ENCODE measurements at places on chromosomes 13 and 19.
A peak's percentile ranks its signal among the peaks of the same experiment; 100 is the strongest.

DNA sequence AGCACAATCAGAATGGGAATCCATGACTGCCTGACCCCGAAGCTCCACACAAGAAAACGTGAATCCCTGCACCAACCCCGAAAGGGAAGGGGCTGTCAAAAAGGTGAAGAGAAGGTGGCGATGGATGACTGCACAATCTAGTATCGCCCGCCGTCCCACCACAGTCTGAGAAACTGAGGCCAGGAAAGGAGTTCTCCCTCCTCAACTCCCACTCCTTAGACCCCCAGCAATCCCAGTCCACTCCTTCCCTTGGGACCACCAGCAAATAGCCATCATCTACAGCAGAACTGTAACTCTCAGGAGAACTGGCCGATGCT lies 451 bp downstream of the NOSIP start:
- DNase-seq: no peak

- DNase-seq: no peak
These were observed 15.3 kb downstream of the ZNF536 start for GRCh38 chr19:30387311-30388115.

GRCh38 chr19:58560007-58560887 lies 1.8 kb upstream of the UBE2M start:
- no peak for DNase-seq

- peak; percentile 84 for DNase-seq
These were observed 79.3 kb downstream of the KDM4B start for GRCh38 chr19:5048091-5048726.

DNA sequence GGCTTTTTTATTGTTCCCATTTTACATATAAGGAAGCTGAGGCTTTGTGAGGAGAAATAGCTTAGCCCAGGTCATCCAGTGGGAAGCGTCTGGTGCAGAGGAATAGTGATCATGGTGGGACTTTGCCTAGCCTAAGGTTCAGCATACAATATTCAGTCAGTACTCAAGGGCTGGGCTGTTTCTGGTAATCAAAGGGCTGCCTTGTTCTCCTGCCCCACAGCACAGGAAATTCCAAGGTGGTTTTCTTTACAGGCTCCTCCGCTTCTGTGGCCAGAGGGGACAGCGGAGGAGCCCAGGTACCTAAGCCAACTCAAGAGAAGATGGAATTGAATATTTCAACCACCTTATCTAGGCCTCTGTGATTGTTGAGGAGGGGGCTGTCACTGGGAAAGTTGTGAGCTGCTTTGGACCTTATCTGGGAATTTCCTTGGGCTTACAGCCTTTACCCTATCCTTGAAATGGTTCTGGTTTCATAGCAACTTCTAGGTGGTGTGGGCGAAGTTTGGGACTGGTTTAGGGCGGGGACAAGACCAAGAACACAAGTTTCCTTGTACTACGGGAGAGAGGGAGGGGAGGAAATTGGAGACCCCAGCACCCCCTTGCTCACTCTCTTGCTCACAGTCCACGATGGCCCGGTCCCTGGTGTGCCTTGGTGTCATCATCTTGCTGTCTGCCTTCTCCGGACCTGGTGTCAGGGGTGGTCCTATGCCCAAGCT lies at the start of gene MIA:
Gene MIA, plus strand, starts transcription at position 606 of the 716 bp plus-strand sequence. Its CDS starts 22 bp downstream, at position 628.
- no peak for DNase-seq

DNA sequence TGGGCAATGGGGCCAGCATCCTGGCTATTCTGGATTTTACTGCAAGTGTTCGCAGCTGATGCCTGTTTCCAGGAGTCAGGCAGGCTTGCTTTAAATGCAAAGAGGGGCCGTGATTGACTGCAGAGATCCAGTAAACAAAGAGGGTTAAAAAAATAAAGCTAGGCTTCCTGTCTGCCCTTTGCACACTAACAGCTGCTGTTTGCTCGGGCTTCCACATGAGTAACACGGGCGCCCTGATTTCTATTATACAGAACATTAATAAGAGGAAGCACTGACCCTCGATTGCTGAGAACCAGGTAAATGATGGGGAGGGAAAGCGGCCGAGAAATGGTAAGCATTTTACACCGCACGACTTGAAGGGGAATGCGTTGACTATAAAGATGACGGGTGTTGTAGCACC lies 254.2 kb upstream of the ZNF507 start:
- no peak for DNase-seq

DNA sequence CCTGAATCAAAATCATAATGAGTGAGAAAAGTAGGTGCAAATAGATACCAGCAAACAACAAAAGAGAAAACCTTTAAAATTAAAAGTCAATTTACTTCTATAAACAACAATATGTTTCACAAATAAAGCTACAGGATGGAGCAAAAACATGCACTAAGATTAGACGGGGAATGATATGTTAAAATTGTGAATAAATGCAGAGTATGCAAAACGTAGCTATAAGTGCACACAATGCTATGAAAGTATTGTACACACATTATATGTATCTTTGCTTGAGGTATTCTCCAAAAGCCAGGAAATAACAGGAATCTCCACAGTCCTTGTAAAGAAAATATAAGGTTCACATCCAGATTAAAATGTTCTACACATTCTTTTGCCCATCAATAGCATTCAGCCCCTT lies 523.9 kb downstream of the EFNB2 start:
- DNase-seq: no peak

- DNase-seq: no peak
These were observed 2411.1 kb downstream of the PCDH9 start for GRCh38 chr13:64819081-64819480.

DNA sequence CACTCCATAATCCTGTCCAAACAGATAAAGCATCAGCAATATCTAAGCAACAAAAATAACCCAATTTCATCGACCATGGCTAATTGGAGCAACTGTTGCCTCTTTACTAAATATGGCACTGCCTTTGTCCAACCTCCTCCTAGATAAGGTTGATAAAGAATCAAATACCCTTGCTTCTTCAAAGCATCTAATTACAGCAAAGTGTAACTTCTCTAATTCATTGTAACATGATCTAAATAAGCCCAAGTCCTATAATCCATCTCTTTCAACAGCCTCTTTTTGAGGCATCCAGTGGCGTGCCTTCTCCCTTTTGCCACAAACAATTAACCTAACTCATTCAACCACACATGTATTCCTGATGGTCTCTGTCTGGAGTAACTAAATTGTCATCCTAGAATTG lies 81.7 kb upstream of the KLHL1 start:
- DNase-seq: no peak

DNA sequence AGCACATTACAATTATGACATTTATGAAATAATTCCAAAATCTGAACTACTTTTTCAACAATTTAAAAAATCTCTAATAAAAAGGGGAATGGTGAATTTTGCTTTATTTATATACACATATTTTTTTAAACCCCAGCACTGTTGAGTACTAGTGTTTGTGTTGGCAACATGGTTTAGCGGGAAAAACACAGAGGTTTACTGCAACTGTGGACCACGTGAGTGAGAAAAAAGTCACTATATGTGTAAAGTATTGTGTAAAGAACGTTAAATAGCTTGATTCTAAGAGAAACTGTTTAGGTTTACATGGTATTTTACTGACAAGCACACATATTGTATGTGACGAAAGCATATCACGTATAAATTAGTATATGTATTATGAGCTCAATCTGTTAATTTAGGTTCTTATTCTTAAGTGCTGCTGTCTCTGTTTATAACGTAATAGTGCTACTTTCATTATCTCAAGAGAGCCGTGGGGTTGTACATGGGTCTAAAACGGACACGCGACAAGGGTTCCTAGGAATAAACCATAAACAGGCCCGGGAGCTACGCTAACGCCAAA lies 617 bp downstream of the SKA3 start:
- no peak for DNase-seq

DNA sequence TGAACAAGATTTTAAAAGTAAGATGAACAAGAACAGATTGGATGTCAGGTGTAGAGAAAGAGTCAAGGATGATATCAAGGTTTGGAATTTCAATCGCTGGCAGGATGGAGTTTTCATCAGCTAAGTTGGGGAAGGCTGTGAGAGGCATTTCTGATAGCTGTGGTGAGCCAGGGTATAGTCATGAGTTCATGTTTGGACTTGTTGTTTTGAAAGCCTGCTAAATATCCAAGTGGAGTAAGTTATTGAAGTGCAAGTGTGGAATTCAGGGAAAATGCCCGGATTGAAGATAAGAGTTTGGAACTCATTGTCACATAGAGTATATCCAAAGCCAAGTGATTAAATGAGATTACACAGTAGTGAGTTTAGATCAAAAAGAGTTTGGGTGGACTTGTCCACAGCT lies 11.0 kb upstream of the EPSTI1 start:
- DNase-seq: no peak

DNA sequence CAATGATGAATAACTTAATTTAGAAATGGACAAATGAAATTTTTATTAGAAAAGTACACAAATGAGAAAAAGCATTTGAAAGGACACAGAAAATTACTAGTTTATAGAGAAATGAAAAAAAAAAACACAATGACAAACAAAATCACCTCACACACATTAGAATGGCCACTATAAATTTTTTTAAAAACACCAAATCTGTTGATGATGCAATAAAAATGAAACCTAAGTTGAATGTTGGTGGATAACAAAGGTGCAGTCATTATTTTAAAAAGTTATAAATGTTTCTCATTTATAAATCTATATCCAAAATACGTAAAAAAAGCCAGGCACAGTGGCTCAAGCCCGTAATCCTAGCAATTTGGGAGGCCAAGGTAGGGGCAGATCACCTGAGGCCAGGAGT lies 20.8 kb downstream of the ZNF626 start:
- DNase-seq: no peak

DNA sequence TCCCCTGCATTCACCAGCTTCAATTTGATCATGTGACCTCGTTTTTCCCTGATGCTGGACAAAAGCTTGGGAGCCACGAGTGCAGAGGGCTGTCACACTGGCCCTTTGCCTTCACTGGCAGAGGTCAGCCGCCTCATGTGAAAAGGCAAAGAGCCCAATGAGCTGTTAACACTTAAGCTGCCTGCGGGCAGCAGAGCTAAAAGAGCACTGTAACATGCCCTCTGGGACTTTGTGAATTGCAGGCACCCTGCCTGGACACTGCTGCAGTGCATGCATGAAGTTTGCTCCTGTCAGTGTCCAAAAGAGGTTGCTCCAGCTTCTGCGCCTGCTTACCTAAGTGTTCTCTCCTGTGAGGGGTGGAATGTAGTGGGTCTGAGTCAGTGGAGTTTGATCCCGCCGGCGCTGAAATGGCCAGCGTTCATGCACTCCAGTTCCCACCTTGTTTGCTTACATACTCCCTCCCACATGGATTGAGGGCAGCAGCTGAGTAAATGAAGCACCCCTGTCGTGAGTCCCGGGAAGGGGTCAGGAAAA lies 193.7 kb downstream of the RFC3 start:
- no peak for DNase-seq

GRCh38 chr13:87925006-87925405 lies 253.8 kb downstream of the SLITRK5 start:
- DNase-seq: no peak

DNA sequence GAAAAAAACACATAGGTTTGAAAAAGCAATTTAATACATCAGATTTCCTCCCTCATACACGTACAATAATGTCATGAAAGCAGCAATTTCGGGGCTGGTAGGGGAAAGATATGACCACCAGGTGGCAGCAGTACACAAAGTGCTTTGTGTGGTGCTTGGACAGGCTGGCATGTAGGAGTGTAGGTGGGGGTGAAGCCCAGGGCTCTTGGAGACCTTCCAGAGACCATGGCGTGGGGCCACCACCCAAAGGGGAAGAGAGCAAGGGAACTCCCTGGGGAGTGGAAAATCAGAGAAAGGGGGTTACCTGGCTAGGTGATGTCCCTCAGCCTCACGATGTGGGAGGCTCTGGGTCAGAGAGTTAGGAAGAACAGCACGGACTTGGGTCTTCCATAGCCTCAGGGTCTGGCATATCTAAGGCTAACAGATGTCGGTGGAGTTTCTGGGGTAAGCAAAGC lies 11.8 kb upstream of the CCNA1 start:
- DNase-seq: peak; percentile 96

GRCh38 chr19:38059897-38060296 lies 152.9 kb downstream of the SIPA1L3 start:
- no peak for DNase-seq

All from KBM-7 (cell line).